Retinal pigment epithelial cell (primary cell): ENCODE measurements at places on chromosomes 2 and 18.

DNA sequence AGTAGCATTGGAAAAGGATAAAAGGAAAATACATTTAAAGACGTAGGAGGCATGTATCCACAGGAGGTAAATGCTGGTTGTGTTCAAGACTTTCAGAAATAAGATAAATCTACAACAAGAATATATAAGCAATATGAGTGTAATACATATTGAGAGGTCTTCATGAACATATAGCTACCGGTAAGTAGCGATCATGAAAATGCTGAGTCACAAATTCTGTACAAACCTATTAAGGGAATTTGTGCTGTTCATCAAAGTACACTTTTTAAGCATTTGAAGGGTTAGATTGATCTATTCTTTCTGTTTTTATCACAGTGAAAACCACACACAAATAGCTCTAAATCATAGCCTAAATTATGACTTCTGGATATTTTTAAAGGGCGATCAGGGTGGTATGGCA is 173.1 kb upstream of the NYAP2 start:
- no peak for DNase-seq

GRCh38 chr2:231677632-231678104 is 30.7 kb upstream of the PTMA start:
- DNase-seq = no peak

DNA sequence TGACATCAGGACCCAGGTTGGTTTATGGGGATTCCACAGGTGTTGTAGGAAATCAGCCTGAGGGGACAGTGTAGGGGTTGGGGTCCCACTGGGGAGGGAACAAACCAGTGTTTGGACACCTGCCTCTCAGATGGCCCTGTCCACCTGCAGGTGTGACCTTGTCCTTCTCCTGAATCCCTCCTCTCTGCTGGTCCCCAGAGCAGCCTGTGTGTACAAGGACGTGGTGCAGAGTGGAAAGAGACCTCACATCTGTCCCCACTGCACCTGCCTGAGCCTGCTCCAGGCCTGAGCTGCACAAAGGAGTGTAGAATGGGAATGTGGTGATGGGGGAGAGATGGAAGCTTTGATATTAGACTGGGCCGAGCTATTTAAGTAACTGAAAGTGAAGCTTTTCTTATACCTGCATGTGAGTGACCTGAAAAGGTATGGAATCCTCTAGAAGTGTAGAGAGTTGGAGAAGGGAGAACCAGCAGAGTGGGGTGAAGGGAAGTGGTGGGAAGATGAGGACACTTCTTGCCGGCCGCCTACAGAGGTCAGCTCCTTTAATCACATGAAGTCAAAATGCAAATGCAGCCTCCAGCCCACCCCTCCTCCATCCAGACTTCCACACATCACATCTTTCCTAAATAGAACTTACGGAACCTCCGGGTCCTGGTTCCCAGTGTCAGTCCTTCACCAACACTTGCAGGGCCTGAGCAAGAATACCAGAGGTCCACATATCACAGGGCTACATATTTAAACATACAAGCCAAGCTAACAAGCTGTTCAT is 89.3 kb upstream of the SMAD2 start:
- DNase-seq = no peak

- DNase-seq = no peak
Measured at GRCh38 chr2:100113990-100114433, 28.4 kb downstream of the AFF3 start.

DNA sequence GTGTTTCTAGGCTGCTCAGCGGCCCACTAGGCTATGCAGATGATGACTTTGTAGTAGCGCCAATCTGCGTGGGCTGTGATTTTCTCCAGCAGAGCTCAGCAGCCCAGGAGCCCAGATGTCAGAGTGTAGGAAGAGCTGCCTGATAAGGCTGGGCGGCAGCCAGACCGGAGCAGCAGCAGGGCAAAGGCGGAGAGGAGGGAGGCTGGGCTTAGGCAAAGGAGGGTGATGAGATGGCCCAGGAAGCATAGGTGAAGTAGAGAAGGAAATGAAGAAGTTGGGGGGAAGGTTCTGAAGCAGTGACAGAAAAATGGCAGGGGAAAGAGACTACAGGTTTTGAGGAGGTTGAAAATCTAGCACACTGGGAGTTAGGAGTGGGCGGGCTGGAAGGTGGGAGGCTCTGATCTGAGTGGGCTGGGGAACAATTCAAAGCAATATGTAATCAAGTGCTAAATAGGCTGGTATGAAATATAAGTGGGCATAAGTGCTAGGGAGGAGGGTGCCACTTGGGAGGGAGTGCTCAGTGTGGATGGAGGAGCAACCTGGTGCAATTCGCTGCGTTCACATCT is 50.6 kb upstream of the STPG4 start:
- no peak for DNase-seq

- DNase-seq = no peak
Measured at GRCh38 chr2:210584834-210585233, 28.4 kb downstream of the CPS1 start.

GRCh38 chr2:40285391-40285790 is 166.5 kb downstream of the SLC8A1 start:
- DNase-seq = no peak

GRCh38 chr2:218746470-218746795 is 35.5 kb upstream of the CYP27A1 start:
- no peak for DNase-seq

DNA sequence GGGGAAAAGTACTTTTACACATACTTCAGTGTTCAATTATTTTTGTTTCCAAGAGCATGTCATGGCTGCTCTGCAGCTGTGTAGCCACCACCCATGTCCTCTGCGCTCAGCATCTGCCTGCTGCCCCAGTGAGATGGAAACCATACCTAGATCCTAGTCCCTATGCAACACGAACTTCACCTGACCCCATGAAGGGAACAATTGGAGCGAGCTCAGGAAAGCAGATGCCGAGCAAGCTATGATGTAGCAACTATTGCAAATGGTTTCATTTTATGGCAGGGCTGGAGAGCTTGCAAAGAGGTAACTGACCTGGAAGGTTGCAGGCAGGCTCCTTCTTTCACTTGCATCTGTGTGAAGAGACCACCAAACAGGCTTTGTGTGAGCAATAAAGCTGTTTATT is 1.3 kb upstream of the CCDC141 start:
- DNase-seq = no peak

DNA sequence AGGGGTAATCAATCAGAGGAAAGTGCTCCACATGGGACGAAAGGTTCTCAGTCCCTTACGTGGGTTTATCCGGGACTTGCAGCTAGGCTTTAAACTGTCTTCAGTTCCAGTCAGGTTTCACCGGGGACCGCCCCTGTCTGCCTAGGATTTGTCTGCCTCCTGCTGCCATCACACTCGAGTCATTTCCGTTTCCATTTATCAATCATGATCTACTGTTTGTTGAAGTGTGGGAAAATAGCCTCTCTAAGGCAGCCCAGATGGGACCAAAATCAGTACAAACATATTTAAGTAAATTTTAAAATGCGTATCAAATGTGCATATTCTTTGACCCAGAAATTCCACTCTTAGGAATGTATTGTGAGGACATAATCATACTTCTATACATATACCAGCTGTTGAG is 10.5 kb downstream of the TRAPPC12 start:
- no peak for DNase-seq

- no peak for DNase-seq
Measured at GRCh38 chr2:36801088-36801487, 104.6 kb downstream of the VIT start.

DNA sequence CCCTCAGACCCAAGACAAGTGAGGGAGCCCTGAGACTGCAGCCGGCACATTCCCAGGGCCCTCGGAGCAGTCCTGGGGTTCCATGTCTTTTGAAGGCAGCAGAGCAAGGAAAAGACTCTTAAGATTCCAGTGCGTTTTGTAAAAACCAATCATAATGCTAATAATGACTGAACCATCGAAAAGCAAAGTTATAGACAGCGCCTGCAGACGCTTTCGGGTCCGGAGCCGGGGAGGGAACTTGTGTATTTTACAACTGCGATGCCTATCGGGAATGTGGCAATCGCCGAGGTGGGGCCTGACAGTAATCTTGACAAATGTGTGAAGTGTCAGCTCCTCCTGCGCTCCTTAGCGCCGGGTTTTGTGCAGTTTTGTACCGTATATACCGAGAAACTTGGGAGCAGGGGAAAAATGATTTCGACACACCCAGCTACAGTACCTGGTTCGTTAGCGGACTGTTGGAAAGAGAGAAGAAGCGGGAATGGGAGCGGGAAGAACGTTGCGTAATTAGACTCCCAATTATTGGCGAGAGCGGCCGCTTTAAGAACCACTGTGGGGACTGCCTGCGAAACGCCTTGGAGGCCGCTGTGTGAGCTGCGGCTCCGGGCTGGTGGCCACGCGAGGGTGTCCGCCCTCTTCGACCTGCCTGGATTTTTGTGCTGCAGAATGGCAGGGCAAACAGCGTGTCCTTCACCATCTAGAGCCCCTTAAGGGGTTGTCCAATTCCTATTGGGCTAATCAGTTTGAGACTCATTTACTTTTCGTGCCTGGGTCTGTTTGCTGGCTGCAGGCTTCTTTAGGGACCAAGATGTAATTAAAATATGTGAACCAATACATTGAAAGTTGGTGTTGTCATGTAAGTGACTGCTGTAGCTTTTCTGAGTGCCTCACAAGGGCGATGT is 2.4 kb downstream of the EPAS1 start:
- no peak for DNase-seq

- DNase-seq = no peak
Measured at GRCh38 chr18:70457223-70457622, 168.4 kb downstream of the SOCS6 start.

- no peak for DNase-seq
Measured at GRCh38 chr18:49744376-49745008, 68.8 kb downstream of the ACAA2 start.

DNA sequence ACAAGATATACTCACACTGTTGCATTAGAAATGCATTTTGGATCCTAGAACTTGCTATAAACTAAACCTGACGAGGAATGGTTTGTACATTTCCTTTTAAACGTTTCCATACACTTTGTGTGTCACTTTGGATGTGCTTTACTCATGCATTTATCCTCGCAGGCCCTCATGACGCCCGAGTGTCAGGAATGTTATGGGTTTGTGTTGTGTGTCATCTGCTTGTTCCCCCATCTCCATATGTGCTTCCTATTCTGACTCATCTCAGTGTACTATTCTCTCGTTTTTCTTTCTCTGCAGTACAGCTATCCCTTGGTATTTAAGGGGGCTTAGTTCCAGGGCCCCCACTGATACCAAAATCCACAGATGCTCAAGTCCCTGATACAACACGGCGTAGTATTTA is 121.5 kb upstream of the RASGRP3 start:
- no peak for DNase-seq

GRCh38 chr18:49988101-49988500 is 174.8 kb upstream of the ACAA2 start:
- DNase-seq = no peak

GRCh38 chr2:46716927-46717326 is 198.7 kb downstream of the MCFD2 start:
- no peak for DNase-seq

- no peak for DNase-seq
Measured at GRCh38 chr2:181305301-181306123, 151.7 kb upstream of the ITGA4 start.

DNA sequence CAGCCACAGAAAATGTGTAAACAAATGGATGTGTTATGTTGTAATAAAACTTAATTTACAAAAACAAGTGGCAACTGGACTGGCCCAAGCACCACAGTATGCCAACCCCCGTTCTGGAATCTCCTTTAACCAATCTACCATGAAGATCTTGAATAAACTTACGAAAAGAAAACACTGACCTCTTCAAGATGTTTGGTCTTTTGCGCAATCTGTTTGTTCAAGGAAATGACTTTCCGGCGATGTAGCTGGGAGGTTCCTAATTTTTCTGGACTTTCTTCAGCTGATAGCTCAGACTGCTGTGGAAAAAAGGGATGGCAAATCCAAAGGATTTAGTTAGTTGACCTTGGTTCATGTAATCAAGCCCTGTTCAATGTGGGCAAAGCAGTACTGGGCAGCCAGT is 55.7 kb downstream of the CCDC93 start:
- DNase-seq = no peak

DNA sequence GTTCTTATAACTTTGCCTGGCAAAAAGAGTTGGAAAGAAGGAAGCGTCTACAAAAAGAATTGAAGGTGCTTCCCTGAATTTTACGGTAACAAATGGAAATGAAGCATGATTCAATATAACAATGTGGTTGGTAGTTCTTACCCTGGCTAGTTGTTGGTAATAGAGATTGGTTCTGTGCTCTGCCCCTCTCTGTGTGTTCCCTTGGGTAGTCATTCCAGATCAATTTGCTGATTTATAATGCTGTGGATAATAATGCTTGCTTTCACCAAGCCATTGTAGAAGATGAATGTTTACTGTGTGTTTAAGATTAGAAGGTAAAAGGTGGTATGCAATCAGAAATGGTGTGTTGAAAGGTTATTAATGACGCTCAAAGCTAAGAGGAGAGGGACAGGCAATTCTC is 577.8 kb upstream of the NXPH2 start:
- DNase-seq = no peak

DNA sequence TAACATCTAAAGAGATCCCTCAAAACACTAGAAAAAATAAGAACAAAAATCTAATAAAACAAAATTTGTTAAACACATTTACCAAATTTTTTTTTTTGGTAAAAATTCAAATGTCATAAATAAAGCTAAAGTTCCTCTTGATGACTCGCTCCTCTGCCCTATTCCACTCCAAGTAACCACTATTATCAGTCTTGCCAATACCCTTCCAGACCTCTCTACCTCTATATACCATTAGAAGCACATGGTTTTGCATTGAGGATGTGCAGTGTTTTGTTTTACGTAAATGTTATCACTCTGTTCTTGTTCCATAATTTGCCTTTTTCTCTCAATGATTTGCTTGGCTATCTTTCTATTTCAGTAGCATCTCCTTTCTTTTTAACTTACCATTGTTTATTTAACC is 10.9 kb downstream of the IL1B start:
- DNase-seq = no peak

DNA sequence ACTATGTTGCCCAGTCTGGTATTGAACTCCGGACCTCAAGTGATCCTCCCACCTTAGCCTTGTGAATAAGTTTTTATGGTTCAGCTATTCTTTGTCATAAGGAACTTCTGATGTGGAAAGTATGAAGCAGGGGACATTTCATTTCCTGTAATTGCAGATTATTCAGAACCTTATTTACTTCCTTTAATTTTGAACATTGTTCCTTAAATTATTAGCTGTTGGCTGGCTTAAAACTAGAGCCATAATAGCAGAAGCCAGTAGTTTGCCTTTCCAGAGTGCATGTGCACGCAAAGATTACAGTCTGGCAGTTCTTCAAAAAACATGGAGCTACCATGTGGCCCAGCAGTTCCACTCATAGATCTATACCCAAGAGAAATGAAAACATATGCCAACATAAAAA is 53.1 kb downstream of the PMS1 start:
- no peak for DNase-seq

DNA sequence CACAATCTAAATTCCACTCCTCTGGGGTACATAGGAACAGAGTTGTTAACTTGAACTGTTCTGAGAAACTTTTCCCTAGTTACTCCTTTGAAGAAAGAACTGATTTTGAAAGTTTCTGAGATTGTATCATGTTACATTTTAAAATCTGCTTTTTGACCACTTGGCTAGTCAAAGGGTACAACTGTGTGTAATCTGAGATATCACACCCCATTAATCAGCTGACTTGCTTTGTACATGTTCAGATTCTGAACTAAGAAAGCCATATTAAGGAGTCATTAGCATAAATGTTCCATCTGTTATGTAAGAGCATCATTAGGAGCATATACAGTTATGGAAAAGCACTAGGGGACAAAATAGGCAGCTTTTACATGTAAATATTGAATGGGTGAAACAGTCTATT is 3.8 kb upstream of the WDR35 start:
- DNase-seq = no peak

- no peak for DNase-seq
Measured at GRCh38 chr2:134232868-134233727, 20.8 kb upstream of the MGAT5 start.
